ENCODE measurements at places on chromosomes 6 and 20.
A peak's percentile ranks its signal among the peaks of the same experiment; 100 is the strongest.

- no peak for DNase-seq
Measured at GRCh38 chr6:57248311-57248895, 26.3 kb upstream of the RAB23 start.

GRCh38 chr20:51535075-51535386 is 7.5 kb downstream of the NFATC2 start:
- DNase-seq = peak; percentile 61

DNA sequence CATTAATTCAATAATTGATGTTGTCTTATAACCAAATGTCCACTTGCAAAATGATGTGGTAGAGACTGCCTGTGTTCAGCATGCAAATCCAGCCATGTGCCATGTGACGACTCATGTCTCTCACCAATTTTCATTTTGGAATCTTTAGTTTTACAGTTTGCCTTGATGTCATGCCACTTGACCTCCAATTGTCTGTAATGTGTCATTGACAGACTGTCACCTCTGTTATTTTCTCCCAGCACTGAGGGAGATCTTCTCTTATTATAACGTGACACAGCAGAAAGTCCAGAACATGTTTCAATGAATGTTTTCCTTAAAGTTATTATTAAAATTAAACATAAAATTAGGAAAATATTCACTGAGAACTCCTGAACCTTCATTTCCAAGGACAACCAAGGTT is 56.7 kb downstream of the LAMA4 start:
- DNase-seq = no peak

- DNase-seq = no peak
Measured at GRCh38 chr20:32158351-32158750, 48.8 kb downstream of the TM9SF4 start.

DNA sequence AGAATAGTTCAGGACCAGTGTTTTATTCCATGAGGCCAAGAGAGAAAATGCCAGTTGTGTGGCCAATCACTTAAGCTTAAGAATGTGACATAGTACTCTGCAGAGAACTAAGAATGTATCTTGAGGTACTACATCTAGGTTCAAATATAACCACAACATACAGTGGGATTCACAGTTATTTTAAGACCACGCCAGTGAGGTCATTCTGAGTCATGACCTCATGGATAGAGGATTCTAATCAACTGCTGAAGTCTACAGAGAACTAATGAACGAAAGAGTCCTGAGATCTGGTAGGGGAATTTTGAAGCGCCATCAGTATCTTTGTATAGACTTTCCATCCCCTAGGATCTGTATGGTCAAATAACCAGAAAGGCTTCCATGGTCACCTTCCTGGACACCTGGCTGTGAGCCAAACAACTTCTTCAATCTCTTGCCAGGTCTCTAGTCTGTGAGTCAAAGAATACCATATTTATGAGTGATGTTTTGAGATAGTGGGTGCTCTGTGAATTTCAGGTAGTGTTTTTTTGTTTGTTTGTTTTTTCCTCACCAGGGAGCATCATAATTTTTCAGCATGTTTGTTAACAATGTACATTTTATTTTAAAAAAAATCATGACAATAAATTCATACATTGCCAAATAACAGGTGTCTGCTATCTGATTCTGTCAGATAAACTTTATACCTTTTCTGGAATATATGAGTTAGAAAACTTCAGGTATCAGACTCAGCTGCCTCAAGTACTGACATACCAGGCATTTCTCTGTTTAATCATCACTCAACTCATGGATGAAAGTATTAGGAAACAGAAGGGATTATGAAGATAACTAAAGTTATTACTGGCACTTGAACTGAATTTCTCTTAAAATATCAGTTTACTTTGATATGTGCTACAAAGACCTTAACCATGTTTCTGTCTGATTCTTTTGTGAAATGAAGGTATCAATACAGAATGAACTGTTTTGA is 217.9 kb downstream of the PLCB4 start:
- no peak for DNase-seq

GRCh38 chr6:145480024-145480423 is 255.3 kb downstream of the EPM2A start:
- DNase-seq = no peak

DNA sequence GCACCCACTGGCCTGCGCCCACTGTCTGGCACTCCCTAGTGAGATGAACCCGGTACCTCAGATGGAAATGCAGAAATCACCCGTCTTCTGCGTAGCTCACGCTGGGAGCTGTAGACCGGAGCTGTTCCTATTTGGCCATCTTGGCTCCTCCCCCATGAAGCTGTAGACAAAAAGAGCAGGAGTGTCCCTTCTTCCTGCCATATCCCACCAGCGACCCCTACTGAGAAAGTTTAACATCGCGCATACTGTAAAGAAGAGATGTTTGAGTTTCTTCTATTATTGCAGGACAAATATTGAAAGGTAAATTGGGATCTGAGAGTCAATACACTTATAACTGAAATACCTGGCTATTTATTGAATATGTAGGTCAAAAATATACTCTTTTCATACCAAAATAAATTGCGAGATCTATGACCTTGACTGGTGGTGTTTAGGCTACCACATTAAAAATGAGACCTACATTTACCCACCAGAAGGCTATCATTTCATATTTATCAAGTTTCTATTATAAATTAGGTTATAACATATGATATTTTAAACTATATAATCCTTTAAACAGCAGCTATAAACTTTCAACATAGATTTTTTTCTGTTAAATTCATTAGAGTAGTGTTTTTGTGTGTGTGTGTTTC is 586.3 kb downstream of the HTR1B start:
- DNase-seq = no peak

GRCh38 chr6:27986928-27987725 is 30.1 kb downstream of the OR2B6 start:
- no peak for DNase-seq

DNA sequence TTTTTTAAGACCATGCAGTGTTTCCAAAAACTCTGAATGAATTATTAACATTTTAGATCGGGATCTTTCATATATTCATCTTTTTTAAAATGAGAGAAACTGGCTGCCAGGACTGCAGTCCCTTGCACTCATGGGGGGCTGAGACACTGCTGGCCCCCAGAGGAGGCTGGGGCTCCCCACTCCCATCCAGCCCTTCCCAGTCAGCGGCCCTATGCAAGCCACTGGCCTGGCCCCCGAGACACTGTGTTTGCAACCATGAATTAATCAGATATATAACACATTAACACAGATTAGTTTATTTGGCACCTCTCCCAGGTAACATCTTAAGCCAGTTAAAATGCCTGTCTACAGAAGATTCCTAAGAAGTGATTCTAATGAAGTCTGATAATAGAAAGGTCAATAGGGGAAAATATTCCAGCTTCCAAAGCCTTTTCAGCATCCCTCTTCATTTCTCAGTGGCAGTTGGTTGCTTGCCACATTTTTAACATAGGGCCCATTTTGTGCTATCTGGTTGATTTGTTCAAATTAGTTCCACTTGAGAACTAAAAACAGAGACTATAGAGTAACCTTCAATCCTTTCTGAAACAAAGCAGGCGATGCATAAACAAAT is 184.4 kb upstream of the FBXL4 start:
- no peak for DNase-seq

- DNase-seq = no peak
Measured at GRCh38 chr20:17958373-17959256, 10.0 kb downstream of the SNX5 start.

DNA sequence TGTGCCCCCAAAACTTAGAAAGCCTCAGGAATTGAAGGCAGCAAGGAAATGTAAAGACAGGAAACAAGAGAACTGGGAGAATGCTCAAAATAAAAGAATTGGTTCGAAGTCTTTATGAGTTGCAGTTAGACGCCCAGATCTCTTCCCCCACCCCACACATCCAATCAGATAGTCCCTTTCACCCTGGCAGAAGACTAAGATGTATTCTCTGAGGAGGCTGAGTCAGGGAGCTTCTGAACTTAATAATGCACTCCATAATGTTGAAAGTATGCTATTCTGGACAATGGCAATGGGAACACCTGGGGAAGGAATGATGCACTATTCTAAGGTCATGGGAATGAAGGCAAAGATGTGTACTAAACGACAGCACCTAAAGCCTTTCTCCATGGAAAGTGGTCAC is 173.6 kb downstream of the MTFR2 start:
- no peak for DNase-seq

GRCh38 chr20:47080365-47080764 is 185.7 kb downstream of the EYA2 start:
- DNase-seq = no peak

DNA sequence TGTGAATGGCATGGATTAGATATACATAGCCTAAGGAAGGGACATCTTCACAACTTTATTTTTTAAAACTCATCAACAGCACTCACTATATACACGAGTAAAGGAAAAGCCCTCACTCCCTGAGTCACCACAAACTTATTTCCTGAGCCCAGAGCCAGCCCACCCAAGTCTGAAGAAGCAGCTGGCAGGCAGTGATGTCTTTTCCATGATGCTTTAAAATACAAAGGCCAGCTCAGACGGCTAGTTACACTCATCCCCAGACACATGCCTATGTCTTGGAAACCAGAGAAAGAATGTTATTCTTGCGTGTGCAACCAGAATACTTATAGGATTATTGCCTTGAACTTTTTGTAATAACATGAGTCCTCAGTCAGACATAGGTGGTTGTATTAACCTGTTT is 114.4 kb downstream of the ADGRG6 start:
- DNase-seq = no peak

GRCh38 chr6:31636698-31637596 is 15.5 kb downstream of the BAG6 start:
- DNase-seq = no peak

DNA sequence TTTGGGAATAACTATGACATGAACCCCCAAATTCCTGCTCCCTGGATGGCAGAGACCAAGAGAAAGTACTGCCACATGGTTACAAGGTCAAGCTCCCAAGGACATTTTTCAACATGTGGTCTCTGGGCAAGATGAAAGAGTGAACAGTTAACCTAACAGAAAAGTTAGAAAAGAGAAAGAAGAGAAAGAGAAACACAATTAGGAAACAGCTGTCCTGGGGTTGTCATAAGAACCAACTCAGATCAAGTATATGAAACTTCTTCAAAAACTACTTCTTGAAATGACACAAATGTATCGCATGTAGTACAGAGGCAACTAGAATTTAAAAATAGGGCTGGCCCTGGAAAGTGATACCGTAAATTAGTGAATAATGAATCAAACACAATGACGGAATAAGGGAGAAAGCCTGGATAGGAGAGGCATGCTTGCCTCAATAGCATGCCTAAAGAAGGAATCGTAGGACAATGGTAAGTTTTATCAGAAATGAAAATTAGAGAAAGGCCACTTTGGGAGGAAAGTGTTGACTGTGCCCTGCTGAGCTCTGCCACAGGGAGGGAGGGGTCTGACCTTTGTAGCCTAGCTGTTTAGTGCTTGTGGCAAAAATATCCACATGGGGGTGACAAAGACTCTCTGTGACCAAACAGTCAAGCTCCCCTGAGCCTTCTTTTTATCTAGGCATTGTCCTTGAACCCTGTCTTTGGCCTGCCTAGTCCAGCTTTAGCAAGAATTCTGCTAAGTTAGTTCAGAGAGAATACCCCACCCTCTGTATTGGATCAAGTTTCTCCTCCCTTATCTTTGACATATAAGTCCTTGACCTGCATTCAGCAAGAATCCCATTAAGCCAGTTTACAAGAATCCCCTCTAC is 4.3 kb upstream of the DCBLD1 start:
- DNase-seq = peak; percentile 8

DNA sequence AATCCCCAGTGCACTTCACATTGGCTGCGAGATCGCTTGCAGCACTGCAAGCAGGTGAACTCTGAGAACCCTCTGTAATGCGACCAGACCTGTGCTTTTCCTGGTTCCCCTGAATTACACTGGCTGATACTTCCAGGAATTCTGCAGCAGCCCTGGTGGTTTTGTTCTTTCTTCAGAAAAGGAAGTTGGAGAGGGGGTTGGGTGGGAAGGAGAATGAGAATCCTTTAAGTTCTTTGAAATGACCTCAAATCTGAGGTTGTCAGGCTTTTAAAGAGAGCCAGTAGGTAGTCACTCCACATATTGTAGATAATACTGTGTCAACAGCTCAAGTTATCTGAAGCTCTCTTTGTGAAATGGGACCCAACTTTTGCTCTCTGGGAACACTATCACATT is 62.4 kb downstream of the GCNT2 start:
- no peak for DNase-seq

DNA sequence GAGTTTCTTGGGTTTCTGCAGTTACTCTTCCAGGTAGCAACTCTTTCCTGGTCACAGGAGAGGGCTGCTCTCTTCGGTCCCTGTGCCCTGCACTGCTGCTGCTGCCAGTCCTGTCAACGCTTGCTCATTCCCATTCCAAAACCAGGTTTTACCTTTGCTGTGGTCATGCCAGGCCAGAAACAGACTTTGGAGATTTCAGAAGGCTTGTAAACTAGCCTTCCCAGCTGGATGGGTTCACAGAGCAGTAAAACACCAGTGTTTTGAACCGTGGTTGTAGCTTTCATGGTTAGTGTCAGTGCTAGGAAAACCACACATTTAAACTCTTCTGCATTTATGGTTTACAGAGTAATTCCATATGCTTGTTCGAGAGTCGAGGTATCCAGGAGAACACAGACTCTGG is 16.2 kb downstream of the ARFGEF2 start:
- no peak for DNase-seq

- DNase-seq = peak; percentile 82
Measured at GRCh38 chr6:99868074-99868702, 125.8 kb downstream of the MCHR2 start.

DNA sequence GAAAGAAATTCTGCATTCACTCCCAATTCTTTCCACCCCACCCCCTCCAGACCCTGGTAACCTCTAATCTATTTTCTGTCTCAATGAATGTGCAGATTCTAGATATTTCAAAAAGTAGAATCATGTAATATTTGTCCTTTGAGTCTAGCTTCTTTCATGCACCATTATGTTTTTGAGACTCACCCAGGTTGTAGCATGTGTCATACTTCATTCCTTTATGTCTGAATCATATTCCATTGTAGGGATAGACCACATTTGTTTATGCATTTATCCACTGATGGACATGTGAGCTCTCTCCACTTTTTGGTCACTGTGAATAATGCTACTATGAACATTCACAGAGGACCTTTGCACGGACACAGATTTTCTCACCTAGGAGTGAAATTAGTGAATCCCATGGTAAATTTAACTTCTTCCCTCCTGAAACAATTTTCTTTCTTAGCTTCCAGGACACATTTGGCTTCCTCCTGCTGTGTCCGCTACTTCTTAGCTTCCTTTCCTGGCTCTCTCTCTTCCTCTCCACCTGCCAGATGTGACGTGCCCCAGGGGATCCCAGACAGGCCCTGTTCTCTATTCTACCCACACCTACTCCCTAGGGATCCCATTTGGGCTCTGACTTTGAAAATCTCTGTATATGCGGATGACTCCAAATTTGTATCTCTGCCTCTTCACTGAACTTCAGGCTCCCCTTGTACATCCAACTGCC is 24.1 kb upstream of the ARFGEF2 start:
- DNase-seq = no peak

GRCh38 chr20:57667924-57668782 is 41.7 kb downstream of the PMEPA1 start:
- DNase-seq = no peak
